ENCODE measurements at places on chromosomes 12 and 14. TPM values are rescaled to one million over a fixed set of nuclear protein-coding genes. Genes with fewer than 3 reads are reported as not detected.

GRCh38 chr14:56310643-56311042 lies 192.4 kb downstream of the PELI2 start:
- no peak overlapping the region for H3K27ac ChIP-seq
- no peaks in the 10 kb centered on the region for H3K4me1 ChIP-seq
- no peak overlapping the region for H3K4me3 ChIP-seq
- H3K36me3 ChIP-seq, result no peaks in the 10 kb centered on the region

GRCh38 chr12:91098461-91098860 lies 12.8 kb downstream of the LUM start:
- no peak overlapping the region for H3K27ac ChIP-seq
- DNase-seq, result no peak
- no peaks in the 10 kb centered on the region for H3K36me3 ChIP-seq
- H3K4me1 ChIP-seq, result peaks cover 4% of the 10 kb centered on the region
- no peaks in the 10 kb centered on the region for H3K27me3 ChIP-seq
- H3K4me3 ChIP-seq, result no peak overlapping the region

DNA sequence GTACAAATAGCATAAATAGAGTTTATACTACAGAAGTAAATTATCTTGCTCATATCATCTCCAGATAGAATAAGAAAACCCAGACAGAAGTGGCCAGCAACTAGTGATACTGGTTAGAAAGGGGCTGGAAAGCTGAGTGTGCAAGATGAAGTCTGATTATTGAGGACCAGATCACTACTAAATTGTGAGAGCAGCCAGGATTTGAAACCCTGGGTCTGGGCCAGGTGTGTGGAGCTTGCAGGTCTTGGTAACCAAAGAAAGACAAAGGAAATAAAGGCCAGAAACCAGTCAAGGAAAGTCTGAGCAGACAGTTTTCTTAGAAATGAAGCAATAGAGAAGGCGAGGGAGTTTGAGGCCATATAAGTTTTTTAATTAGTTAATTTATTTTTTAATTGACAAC lies 611.8 kb downstream of the ETNK1 start:
- no peak overlapping the region for H3K27ac ChIP-seq
- no peak for DNase-seq
- no peak overlapping the region for H3K4me3 ChIP-seq
- H3K4me1 ChIP-seq, result no peaks in the 10 kb centered on the region
- no peaks in the 10 kb centered on the region for H3K36me3 ChIP-seq
- H3K27me3 ChIP-seq, result no peaks in the 10 kb centered on the region

DNA sequence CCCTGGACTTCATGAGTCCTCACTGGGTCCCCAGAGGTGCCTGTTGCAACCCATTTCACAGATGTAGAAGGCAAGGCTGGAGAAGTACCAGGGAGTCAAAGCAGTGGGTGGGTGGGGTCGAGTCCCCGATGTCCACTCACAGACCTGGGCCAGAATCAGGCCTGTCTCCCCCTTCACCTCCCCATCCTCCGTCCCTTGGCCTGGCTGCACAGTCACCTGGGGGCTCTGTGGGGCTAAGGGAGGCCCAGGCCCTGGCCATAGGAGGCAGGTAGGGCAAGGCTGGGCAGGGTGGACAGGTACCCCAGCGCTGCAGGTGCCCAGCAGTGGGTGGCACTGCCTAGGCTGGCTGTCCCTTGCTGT lies 29.5 kb downstream of the RTL1 start:
- H3K4me3 ChIP-seq, result no peak overlapping the region
- H3K4me1 ChIP-seq, result no peaks in the 10 kb centered on the region
- no peak overlapping the region for H3K27ac ChIP-seq
- no peaks in the 10 kb centered on the region for H3K36me3 ChIP-seq
- H3K27me3 ChIP-seq, result no peaks in the 10 kb centered on the region

- H3K4me3 ChIP-seq, result no peak overlapping the region
- H3K27ac ChIP-seq, result no peak overlapping the region
- no peaks in the 10 kb centered on the region for H3K36me3 ChIP-seq
- DNase-seq, result no peak
- H3K27me3 ChIP-seq, result no peaks in the 10 kb centered on the region
These were observed 32.2 kb downstream of the SUSD6 start for GRCh38 chr14:69643430-69644200.

GRCh38 chr14:61478971-61479473 lies 157.6 kb downstream of the PRKCH start:
- peaks cover 25% of the 10 kb centered on the region for H3K4me1 ChIP-seq
- H3K27ac ChIP-seq, result no peak overlapping the region
- DNase-seq, result no peak
- H3K4me3 ChIP-seq, result no peak overlapping the region
- no peaks in the 10 kb centered on the region for H3K27me3 ChIP-seq
- H3K36me3 ChIP-seq, result no peaks in the 10 kb centered on the region

GRCh38 chr12:40515041-40515816 lies 177.0 kb upstream of the CNTN1 start:
- no peaks in the 10 kb centered on the region for H3K27me3 ChIP-seq
- H3K27ac ChIP-seq, result no peak overlapping the region
- no peak for DNase-seq

DNA sequence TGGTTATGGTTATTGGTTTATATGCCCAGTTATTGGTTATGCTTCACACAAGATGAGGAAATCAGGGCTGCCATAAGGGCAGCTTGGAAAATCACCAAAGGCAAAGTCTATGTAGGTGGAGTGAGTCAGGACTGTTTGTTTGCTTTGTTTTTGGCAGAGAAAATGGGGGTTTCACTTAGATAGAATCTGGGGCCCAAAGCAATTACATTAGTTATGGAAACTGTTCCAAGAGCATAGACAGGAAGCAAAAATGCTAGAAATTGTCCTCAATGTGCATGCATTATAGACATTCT lies 2.2 kb downstream of the VAMP1 start:
- DNase-seq, result peak; percentile 34
- H3K36me3 ChIP-seq, result peaks cover 11% of the 10 kb centered on the region
- peak overlapping the region; percentile 80 for H3K4me3 ChIP-seq
- H3K27ac ChIP-seq, result no peak overlapping the region

DNA sequence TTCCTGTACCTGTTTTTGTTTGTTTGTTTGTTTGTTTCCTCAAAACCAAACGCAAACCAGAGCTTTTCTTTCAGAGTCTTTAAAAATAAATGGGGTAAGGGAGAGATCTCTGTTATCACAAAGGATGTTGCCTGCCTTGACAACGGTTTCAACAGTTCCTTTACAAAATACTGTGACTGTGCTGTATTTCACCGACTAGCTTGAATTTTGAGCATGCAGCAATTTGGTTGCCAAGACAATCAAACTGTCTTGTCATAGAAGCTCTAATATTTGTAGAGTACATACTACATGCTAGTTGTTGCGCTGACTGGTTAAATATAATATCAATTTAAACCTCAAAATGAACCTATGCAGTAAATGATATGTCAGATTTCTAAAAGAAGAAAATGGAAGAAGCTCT lies 22.4 kb upstream of the TCP11L2 start:
- H3K4me3 ChIP-seq, result no peak overlapping the region
- no peak overlapping the region for H3K27ac ChIP-seq
- H3K27me3 ChIP-seq, result peaks cover 5% of the 10 kb centered on the region
- H3K36me3 ChIP-seq, result no peaks in the 10 kb centered on the region
- DNase-seq, result no peak

DNA sequence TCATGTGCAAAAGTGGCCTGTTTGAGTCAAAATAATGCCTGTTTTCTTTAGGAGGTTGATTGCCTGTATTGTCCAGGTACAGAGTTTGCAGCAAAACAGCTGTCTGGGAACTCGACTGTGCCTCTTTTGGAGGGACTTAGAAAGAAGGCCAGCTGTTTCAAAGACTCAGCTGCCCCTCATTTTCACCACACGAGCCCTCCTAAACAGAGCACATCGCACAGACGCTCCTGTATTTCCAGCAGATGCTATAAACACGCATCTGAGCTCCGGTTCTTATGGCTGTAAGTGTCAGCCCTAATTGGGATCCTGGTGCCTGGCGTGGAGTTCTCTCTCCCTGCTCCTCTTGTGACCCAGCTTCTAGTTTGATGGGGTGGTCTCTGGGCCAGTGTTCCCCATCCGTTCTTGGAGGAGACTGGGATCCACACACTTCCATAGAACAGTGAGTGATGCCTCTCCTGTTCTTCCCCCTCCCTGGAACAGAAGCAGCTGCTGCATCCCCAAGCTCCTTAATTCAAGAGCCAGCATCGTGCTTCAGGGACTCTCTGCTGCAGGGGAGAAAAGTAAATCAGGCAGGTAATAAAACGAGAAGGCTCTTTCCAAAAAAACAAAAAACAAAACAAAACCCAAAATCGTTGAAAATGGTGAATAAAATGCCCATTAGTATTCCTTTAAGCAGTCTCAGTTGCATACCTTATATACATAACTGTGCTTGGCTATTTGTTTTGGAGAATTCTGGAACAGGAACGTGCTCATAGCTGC lies 269.0 kb downstream of the SLC15A4 start:
- H3K36me3 ChIP-seq, result no peaks in the 10 kb centered on the region
- H3K27ac ChIP-seq, result no peak overlapping the region
- H3K4me3 ChIP-seq, result no peak overlapping the region
- no peaks in the 10 kb centered on the region for H3K4me1 ChIP-seq
- no peak for DNase-seq

GRCh38 chr12:38157274-38157932 lies 159.2 kb upstream of the ALG10B start:
- DNase-seq, result no peak
- H3K36me3 ChIP-seq, result no peaks in the 10 kb centered on the region
- no peak overlapping the region for H3K27ac ChIP-seq
- H3K27me3 ChIP-seq, result no peaks in the 10 kb centered on the region
- H3K4me3 ChIP-seq, result no peak overlapping the region

PPP1R36 gene
- total RNA-seq, result 1.3 TPM

OR6C76 gene
- not detected for total RNA-seq

TSPAN11 gene
- 2.6 TPM for total RNA-seq

TSHR gene
- total RNA-seq, result not detected

CELA1 gene
- total RNA-seq, result not detected
